Stimulated activated CD4-positive, alpha-beta T cell treated with anti-CD3 and anti-CD28 coated beads, Interleukin-1b, Interleukin-23, amount 100 ng/mL, for 24 hours (primary cell): ENCODE measurements at places on chromosomes 11 and 22.
A peak's percentile ranks its signal among the peaks of the same experiment; 100 is the strongest.

GRCh38 chr22:23565305-23565914 is 14.7 kb downstream of the IGLL1 start:
- no peak for DNase-seq

- DNase-seq = peak; percentile 90
These were observed at the start of gene LMF2 for GRCh38 chr22:50507421-50507990. Gene LMF2, minus strand, starts transcription at chr22:50507702. Its CDS starts 27 bp downstream, at chr22:50507675.

- no peak for DNase-seq
These were observed at the start of gene PLAAT3 for GRCh38 chr11:63614136-63614671. Gene PLAAT3, minus strand, starts transcription at chr11:63614433. Its CDS starts 419 bp downstream, at chr11:63614014.

- DNase-seq = no peak
These were observed 102.7 kb upstream of the ANO3 start for GRCh38 chr11:26229257-26229656.

DNA sequence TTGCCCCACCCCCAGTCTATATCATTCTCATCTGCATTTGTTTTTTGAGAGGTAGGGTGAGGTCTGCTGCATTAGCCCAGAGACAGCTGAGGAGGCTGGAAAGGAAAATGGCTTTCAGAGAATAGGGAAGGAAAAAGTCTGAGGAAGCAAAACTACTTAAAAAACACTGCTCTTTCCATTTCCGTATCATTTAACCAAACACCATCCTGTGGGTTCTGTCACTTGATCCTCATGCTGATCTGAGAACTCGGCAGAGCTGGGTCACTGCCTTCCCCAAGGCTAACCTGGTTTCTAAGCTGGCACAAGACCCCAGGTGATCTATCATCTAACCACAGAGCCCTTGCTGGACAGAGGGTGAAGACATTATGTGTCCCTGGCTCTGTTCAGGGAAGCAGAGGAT is 1.2 kb downstream of the FOLR2 start:
- no peak for DNase-seq

GRCh38 chr11:120352405-120352804 is 16.2 kb downstream of the ARHGEF12 start:
- DNase-seq = no peak

GRCh38 chr11:126929179-126930061 is 71.2 kb downstream of the KIRREL3 start:
- DNase-seq = no peak

GRCh38 chr22:18978506-18978905 is 42.4 kb upstream of the PRODH start:
- no peak for DNase-seq

- DNase-seq = no peak
These were observed 715.5 kb downstream of the BRD1 start for GRCh38 chr22:49112176-49112575.

GRCh38 chr11:68963779-68964178 is 17.0 kb downstream of the MRGPRD start:
- no peak for DNase-seq

DNA sequence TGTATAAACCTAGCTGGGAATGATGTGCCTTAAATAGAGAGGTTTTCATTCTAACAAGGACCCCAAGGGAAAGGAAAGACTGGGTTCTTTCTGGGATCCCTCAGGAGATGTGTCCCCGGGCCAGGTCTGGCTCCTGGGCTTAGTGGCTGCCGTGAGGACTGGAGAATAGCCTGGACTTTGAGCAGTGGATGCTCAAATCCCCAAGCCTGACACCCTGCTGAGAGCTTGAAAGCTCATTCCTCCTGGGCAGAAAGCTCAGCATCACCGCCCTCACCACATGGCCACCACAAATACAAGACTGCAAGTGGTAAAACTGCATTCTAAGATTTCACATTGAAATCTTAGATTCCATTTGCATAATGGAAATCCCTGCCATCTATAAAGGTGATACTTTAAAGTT is 79.4 kb upstream of the NARS2 start:
- no peak for DNase-seq

DNA sequence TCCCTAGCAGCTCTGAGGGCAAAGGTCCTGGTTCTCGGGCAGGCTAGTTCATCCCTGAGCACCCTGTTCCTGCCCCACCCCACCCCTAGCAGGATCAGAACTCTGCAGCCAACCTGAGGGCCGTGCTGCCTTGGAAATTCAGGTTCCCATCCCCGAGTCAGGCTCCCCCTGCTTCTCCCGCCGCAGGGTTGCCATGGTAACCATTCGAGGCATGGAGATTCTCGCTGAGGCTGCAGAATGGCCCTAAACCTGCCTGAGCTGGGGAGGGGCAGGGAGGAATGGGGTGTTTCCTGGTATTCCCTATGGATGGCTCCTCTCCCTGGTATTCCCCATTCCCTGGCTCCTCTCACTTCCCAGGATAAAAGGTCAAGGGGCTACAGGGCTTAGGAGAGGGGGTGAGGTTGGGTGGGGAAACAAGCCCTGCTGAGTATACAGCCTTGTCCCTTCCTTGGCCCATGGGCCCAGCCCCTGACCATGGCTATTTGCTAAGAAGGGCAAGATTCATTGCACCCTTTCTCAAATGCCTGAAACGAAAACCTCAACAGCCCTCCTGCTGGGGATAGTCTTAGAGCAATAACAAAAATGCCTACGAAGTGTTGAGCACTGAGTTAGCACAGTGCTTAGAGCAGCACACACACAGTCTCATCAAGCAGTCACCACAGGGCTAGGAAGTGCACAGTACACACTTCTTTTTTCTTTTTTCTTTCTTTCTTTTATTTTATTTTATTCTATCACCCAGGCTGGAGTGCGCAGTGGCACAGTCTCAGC is 58.7 kb downstream of the CHST1 start:
- no peak for DNase-seq

GRCh38 chr11:35851342-35851741 is 92.5 kb upstream of the LDLRAD3 start:
- DNase-seq = no peak

- DNase-seq = no peak
These were observed 18.8 kb upstream of the ST3GAL4 start for GRCh38 chr11:126336671-126337101.

GRCh38 chr22:49340406-49340805 is 487.3 kb downstream of the BRD1 start:
- DNase-seq = no peak

GRCh38 chr11:9065607-9066432 is 25.6 kb downstream of the SCUBE2 start:
- no peak for DNase-seq

DNA sequence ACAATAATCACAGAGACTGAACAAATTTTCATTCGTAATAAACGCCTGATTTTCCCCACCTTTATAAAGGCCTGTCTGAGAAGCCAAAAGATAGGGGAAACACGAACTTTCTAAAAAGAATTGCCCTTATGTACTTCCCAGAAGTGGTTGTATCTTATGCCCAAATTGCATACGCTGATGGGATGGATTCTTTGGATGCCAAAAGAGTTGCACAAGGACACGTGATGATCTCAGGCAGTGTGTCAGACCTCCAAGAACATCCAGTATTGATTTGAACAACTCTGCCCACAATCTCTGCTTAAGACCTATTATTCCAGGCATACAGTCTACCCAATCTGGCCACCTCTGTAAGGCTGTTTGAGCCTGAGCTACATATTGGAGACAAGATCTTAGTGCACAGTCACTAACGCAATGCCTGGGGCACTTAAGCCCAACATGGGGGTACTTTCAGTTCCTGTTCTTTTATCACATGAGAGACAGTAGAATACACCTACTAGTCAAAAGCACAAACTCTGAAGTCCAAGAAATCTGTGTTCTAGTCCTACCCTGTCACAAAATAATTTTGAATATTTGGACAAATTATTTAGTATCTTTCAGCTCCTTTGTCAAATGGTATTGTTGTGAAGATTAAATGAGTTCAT is 38.9 kb downstream of the OR10A6 start:
- no peak for DNase-seq

GRCh38 chr11:61004761-61005181 is 33.3 kb downstream of the CD6 start:
- DNase-seq = no peak

DNA sequence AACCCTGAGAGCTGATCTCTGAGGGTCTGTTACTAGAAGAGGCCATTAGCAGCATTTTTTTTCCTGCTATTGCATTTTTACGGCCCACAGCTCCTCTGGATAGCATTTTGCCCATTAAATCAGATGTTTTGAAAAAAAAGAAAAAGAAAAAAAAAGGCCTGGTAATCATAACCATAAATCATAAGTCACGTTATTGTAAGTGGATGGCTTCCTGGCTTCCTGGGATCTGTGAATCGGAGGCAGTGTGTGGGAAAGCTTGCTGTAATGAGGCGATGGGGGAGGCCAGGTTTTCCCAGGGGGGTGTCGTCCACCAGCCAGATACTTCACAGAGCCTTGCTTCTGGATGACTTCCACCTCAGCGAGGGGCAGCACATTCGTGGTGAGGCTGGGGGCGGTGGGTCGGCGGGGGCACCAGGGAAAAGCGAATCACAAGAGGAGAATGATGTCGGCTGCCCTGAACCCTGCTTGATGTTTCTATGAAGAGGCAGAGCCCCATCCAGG is 106.5 kb upstream of the SYT13 start:
- DNase-seq = no peak

DNA sequence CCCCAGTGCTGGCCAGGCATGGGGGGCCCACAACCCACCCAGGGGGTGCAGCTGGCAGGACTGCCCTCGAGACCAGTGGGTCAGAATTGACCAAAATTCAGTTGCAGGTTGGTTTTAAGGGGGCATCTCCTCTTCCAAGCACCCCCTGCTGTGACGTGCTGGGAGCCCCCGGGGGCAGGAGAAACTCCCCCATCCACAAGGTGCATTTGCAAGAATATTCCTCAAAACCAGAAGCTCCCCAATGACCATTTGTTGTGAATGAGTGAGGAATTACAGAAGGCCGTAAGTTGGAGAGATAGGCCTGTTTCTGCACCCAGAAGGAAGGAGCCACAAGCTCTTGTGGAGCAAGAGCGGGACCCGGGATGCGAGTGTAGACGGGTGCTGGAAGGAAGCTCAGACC is 414.5 kb downstream of the BRD1 start:
- DNase-seq = no peak

DNA sequence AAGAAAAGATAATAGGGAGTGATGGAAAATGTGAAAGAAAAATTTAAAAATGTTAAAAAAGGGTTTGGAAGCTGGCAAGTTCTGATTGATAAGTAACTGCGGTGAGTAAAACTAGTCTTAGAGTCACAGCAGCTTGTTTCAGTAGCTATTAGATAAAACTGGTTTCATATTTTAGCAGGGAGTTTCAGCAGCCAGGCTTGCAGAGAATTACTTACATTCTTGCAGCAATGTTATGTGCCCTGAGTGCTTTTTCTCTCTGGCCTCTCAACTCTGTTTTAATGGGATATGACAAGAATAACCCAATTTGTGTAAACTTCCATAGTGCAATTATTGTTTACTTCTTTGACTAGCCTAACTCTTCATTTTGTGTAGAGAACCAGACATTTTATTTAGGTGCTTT is 33.6 kb downstream of the PPME1 start:
- no peak for DNase-seq

GRCh38 chr11:32437495-32438345 is 2.4 kb upstream of the WT1 start:
- DNase-seq = no peak

GRCh38 chr22:36369922-36370791 is 17.6 kb downstream of the MYH9 start:
- no peak for DNase-seq

DNA sequence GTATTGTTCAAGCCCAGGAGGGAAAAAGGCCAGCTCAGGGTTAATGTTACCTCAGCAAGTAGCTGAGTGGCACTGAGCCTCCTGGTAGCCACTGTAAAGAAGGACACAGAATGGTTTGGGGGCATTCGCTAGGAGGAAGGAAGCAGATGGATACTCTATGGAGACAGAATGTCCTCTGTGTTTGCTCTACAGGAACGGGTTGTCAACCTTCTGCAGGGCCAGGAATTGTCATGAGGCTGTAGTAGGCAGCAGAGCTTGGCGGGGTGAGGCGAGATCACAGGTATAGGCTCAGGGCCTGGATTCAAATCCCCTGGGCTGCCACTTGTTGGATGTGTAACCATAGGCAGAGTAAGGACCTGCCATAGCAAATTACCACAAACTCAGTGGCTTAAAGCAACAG is 3.0 kb upstream of the LRRC75B start:
- no peak for DNase-seq
